BJ (cell line): ENCODE measurements at places on chromosomes 3 and 15.

DNA sequence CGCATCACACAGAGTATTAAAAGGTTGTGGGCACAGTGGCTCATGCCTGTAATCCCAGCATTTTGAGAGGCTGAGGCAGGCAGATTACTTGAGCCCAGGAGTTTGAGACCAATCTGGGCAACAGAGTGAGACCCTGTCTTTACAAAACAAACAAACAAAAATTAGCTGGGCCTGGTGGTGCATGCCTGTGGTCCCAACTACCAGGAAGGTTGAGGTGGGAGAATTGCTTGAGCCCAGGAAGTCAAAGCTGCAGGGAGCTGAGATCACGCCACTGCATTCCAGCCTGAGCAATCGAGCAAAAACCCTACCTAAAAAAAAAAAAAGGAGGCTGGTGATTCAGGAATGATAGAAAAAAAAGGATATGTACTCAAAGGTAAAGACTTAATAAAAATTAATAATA is 28.2 kb upstream of the ST6GAL1 start:
- DNase-seq, result no peak

DNA sequence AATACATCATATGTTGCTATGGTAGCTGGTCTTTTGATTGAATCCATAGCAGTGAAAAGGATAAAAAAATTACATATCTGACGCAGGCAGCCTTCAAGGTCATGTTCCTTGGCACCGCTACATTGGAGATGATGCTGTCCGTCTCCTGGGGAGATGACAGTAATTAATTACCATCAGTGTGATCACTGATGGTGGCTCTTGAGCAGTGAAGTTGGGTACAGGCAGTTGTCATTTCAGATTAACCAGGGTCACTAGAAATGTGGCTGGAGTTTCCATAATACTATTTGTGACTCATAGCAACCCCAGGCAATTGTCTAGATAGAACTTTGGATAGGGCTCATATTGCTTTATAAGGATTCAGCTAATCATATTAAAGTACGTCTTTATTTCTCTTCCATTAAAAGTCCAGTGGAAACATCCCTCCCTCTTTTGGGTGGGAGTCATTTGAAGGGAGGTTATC is 136.3 kb downstream of the THSD4 start:
- DNase-seq, result no peak

DNA sequence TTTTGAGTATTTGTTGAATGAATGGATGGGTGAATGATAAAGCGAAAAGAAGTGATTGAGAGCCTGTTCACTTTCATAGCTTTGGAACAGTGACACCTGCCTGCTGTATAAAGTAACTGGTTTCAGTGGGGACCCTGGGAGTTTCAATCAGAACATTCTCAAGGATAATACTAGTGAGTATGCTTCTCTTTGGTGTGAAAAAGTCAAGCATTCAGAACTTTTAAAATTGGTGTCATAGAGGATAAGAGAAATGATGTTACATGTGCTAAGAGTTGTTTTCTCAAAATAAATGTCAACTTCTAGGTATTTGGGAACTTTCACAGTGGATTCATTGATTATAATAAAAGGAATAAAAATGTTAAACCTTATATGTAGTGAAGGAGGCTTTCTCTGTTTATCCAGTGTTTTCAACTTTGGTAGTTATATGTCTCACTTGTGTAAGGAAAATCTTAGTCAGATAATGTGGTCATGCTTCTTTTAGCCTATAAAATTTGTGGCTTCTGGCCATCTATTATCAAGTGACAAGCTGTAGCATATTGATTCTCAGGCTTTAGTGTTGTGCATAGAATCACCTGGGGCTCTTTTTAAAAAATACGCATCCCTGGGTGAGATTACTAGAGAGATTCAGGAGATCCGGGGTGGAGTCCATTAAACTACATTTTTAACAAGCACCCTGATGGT is 11.9 kb downstream of the LRCH3 start:
- no peak for DNase-seq

DNA sequence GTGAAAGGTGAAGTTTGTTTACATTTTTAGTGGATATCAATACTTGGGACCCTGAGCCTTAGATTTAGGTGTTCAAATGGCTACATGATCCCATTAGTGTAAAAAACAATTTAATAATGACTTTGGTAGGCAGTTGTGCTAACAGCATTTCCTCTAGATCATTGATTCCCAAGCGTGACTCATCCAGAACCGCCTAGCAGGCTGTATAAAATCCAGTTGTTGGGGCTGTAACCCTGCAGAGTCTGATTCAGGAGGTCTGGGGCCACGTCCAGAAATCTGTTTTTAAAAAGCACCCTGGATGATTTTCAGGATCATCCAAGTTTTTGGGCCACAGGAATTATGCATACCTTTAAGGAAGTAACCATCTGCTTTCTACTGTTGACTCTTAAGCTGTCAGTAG is 156.4 kb downstream of the TP63 start:
- no peak for DNase-seq

DNA sequence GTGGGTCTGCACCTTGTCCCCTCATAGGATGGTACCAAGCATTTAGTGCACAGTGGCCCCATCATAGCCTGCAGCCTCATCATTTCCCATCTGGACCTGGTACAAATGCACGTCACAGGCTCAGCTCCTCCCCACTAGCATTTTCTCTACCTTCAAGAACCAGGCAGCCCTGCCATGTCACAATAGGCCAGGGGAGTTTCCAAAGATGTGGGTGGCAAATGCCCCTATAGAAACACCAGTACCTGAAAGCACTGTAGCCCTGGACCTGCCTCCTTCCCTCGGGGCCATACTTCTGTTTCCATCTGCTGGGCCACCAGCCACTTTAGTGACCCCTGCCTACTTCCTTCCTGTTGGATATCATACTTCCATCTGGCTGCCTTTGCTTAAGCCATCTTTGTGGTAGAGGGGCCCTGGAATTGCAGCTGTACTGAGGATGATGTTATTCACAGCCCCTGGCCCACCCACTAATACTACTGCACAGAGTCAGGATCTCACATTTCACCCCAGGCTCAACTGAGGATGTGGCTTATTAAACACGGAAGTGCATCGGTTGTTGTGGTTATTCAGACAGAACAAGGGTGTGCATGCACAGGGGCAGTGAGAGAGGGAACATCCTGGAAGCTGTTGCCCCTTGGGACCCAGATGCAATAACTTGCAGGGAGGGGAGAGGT is 3.8 kb downstream of the TCTA start:
- no peak for DNase-seq

GRCh38 chr3:42653560-42654330 is at the start of gene ZBTB47:
ZBTB47 (plus strand) TSS chr3:42653697; CDS start chr3:42658356, 4,659 bp downstream.
- no peak for DNase-seq

- no peak for DNase-seq
These were observed 16.1 kb downstream of the MINDY4B start for GRCh38 chr3:150889106-150889505.

DNA sequence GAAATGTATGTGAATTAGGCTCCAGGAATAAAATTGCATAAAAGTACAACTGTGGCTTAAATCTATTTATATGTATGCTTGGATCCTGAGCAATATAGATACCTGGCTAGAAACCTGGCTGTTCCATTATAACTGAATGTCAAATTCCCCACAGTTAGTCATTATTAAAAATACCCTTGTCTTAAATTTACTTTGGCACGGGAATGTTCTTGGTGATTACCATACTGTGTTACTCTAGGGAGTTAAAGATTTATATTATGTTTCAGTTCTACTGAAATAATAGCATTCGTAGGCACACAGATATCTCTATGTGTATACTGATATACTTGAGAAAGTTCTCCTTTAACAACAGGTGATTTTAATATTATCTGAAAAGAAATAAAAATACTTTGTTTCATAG is 394.1 kb downstream of the PTPRG start:
- DNase-seq, result no peak
